Esophagus squamous epithelium (tissue), 5 donors: ENCODE measurements at places on chromosomes 1 and 21. TPM values are rescaled to one million over a fixed set of nuclear protein-coding genes. Genes with fewer than 3 reads are reported as not detected.

Gene PEA15
- 86.0 TPM for total RNA-seq

Gene RSPO1
- total RNA-seq, result 0.70 TPM

Gene DNTTIP2
- 31.7 TPM for total RNA-seq

Gene FAAH
- 29.6 TPM for total RNA-seq

Gene NBPF6
- not detected for total RNA-seq

Gene GBP3
- 15.1 TPM for total RNA-seq

Gene ZBTB8B
- not detected for total RNA-seq

Gene ABCG1
- total RNA-seq, result 4.6 TPM

Gene DYNLT5
- total RNA-seq, result 0.22 TPM

Gene RNU5D-1
- total RNA-seq, result not detected

Gene OR6N1
- not detected for total RNA-seq

Gene SAMD11
- total RNA-seq, result 0.95 TPM

Gene HCRTR1
- total RNA-seq, result not detected

Gene IL6R
- total RNA-seq, result 6.4 TPM

Gene PIK3R3
- 7.6 TPM for total RNA-seq

Gene PLA2G5
- 2.3 TPM for total RNA-seq

Gene SLC22A15
- 9.7 TPM for total RNA-seq

Gene CNTN2
- 0.19 TPM for total RNA-seq

Gene SPRR2B
- 1.9 TPM for total RNA-seq

Gene RIT1
- total RNA-seq, result 36.3 TPM

Gene REN
- 0.38 TPM for total RNA-seq

Gene TSTD1
- 88.5 TPM for total RNA-seq

Gene SPRR3
- 22,357 TPM for total RNA-seq

Gene SIM2
- total RNA-seq, result 22.9 TPM

Gene ADAM30
- not detected for total RNA-seq

Gene CD48
- total RNA-seq, result 1.1 TPM

Gene FOXO6
- 0.38 TPM for total RNA-seq

Gene TNNI3K
- total RNA-seq, result 0.19 TPM
